Amniotic stem cell (primary cell): ENCODE measurements at places on chromosomes 1 and 21.

GRCh38 chr1:31700468-31701090, 3.2 kb downstream of the COL16A1 start:
- DNase-seq = no peak

DNA sequence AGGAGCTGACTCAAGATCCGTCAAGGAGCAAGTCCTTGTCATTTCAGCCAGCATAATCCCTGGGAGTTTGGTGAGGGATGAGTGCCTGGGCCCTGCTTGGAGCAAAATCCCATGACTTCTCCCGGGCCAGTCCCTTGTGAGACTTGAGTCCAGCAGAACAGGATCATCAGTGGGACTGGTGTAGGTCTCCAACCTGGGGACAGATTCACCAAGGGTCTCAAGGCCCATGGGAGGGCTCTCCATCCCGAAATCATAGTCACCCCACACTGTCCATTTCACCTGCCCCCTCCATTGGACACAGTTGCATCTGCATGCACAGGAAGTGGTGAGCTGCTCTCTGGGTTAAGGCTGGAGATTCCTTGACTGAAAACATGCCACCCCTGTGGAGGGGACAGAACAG, 178.2 kb downstream of the FOXD2 start:
- no peak for DNase-seq

- DNase-seq = no peak
Observed at GRCh38 chr1:236059011-236059410, 5.9 kb downstream of the NID1 start.

- DNase-seq = no peak
Observed at GRCh38 chr1:183248989-183249691, 63.1 kb downstream of the LAMC2 start.

DNA sequence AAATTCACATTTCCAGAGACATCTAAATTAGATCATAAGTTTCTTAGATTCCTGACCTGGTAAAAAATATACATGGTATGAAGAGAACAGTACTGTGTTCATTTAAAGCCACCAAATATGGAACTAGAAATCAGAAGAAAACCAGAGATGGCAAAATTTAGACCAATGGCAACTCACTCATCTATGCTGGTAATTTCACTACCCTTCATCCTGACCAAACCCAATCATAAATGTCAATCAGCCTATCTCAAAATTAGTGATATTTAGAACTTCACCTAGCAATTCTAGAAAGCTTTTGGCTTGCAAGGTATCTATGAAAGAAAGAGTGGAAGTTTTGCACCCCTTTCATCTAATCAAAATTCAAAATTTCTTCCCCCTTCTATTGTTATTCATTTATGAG, 107.7 kb downstream of the NIBAN1 start:
- no peak for DNase-seq
